ENCODE measurements at places on chromosomes 2 and 18. TPM values are rescaled to one million over a fixed set of nuclear protein-coding genes. Genes with fewer than 3 reads are reported as not detected.

The SNTG2 gene
- not detected for total RNA-seq

The CSRNP3 gene
- total RNA-seq = 0.41 TPM

The DYTN gene
- total RNA-seq = not detected

The NT5C1B gene
- total RNA-seq = not detected

The TCF23 gene
- not detected for total RNA-seq

The ASIC4 gene
- total RNA-seq = 0.30 TPM
